CD4-positive, alpha-beta T cell (primary cell): ENCODE measurements at places on chromosomes 7 and 10.

DNA sequence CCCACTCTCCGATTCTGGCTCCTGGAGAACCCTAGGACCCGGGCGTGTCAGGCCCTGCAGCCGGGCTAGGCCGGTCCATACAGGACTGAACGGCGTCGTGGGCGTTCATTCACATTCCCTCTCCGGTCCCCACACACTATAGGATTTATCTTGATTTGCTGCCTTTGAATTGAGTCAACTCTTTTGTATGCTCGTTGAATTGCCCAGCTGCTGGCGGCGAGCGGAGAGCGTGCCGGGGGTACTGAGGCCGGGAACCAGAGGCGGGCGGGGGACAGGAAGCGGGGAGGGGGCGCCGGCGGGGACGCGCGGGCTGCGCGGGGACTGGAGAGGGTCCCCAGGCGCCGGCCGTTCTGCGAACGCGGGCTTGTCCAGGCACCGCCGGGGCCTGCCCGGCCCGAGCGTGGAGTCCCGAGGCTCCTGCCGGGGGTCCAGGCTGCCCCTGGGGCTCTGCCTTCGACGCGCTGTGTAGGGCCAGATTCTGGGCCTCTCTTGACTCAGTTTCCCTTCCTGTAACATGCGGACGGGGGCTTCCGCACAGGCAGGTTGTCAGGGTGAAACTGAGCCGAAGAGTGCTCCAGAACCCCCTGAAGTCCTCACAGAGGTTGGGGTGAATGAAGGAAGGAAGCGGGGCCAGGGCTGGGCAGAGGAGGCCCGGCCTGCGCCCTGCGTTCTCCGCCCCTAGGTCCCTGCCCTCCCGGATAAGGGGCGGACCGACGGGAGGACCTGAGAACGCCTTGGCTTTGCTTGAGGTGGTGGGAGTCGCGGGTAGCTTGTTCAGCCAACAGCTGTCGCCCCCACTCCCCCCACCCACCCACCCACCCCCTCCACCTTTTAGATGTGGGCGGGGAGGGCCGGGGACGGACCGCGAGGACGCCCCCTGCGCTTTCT lies 769 bp upstream of the ELFN1 start:
- DNase-seq = no peak

DNA sequence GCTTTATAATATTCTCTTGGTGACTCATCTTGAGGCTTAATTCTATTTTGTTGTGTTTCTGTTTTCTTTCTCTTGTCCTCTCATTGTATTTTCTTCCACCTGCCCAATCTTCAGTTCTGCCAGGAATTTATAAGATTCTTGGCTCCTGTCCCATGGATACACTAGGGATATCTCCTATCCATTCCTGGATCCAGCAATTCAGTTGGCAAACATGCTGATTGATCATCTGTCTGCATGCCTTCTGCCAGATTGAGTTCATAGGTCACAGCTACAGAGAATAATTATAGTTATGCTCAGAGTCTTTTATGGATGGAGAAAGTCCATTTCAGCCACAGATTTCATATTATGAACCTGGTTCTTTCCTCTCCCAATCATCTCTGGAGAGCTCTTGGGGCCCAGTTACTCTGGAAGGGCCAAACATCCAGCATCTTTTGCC lies 140.4 kb upstream of the MAGI2 start:
- no peak for DNase-seq

- no peak for DNase-seq
Observed at GRCh38 chr10:104096692-104097091, 11.0 kb upstream of the COL17A1 start.

GRCh38 chr7:77246026-77246640 lies 46.5 kb upstream of the FGL2 start:
- no peak for DNase-seq

DNA sequence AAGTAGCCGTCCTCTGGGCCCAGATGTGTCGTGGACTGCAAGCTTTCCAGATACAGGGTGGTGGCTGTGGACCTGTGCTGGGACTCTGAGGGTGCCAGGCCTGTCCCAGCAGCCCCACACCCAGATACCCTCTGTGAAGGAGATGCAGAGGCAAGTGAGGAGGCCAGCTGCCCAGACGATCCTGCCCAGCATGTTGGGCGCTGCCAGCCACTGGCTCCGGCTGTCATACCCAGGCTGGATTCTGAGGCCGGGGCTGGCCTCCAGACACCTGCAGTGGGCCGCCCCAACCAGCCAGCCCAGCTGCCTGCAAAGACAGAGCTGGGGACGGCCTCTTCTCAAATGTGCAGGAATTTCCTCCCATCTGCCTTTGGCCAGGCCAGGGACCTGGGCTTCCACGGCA lies 39.1 kb upstream of the EBF3 start:
- no peak for DNase-seq

DNA sequence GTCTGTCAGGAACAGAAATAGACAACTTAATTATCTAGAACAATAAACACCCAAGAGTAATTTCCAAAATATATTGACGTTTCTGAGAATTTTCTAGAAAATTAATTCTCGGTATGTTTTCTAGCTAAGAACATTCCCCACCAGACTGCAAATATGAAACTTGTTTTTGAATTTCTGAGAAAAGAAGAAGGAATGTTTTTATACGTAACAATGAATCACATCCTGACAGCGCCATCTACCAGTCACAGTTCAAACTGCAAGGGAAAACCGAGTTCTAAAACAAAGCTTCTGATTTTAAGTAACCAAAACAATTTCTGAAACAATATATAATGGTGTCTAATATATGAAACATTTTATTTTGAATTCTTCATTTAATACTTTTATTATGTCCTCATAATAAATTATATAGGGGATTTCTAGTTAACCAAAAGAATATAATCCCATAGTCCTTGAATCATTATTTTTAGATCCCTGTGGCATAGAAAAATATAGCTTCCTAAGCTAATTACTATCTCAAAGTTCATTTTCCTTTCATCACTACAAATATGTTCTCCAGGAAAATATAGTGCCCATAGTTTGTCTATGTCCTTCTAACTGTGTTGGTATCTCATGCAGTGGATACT lies 34.5 kb upstream of the MEOX2 start:
- no peak for DNase-seq
